ENCODE measurements at places on chromosomes 5 and 9.
A peak's percentile ranks its signal among the peaks of the same experiment; 100 is the strongest.

GRCh38 chr9:755454-756381 is 85.8 kb upstream of the DMRT1 start:
- peak; percentile 19 for DNase-seq

DNA sequence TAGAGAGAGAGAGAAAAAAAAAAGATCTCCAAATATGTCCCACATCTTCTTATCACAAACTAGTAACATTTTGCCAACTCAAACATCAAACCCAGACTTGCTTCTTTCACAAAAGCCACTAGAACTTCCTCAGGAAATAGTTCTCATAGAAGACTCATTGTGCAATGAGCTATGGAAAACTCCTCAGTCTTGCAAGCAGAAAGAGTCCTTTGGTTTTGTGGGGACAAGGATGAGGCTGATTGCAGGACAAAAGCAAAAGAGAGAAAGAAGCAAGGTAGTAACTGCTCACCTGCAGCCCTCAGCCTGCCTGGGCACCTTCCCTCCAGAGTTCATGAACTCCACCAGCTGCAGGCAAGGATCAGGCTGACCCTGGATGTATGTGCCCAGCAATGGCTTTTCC is 399.0 kb downstream of the IRX1 start:
- DNase-seq, result no peak

DNA sequence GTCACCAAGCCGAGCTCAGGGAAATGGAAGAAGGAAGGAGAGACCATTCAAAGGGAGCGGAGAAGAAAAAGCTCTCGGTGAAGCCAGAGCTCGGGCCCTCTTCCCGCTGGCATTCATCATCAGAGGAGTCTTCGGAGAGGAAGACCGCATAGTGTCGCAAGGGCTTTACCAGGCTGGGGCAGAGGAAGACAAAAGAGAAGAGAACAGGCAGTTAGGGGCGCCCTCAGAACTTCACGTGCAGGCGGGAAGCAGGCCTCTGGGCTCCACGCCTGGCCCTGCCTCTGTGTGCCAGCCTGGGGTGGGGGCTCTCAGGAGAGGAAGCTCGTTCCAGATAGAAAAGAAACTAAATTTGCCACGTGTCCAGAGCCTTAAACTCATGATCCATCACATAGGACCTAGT is 31.7 kb downstream of the CRB2 start:
- no peak for DNase-seq

- DNase-seq, result no peak
Measured at GRCh38 chr9:125233678-125234077, 7.5 kb downstream of the HSPA5 start.

DNA sequence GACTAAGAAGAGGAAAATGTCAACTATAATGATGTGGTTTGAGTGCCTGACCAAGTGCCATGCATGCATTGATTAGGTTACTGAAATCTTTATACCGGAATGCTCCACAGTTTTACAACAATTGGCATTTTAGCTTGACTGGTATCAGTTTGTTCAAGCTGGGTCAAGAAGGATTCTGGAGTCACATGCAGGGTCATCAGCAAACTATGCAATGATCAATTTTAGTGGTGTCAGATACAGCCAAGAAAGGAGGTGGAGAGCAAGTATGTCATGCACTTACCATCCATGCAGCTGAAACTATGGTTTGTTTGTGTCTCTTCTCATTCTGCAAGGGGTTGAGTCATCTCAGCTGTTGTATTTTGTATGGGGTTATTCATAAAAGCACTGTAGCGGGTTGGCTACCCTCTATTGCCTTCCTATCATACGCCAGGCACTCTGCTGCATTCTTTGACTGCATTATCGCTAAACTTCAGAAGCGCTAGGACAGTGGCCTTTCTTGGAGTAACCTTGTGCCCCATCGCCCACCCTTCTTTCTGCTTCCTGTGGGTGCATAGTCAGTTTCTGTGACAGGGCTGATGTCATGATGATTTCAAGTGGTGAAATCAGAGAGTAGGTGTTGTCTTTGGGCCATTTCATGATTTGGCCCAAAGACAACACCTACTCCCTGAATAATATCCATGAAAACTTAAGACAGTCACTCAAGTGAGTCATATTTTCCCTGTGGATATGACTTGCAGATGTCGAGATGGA is 145.4 kb downstream of the MTX3 start:
- no peak for DNase-seq

DNA sequence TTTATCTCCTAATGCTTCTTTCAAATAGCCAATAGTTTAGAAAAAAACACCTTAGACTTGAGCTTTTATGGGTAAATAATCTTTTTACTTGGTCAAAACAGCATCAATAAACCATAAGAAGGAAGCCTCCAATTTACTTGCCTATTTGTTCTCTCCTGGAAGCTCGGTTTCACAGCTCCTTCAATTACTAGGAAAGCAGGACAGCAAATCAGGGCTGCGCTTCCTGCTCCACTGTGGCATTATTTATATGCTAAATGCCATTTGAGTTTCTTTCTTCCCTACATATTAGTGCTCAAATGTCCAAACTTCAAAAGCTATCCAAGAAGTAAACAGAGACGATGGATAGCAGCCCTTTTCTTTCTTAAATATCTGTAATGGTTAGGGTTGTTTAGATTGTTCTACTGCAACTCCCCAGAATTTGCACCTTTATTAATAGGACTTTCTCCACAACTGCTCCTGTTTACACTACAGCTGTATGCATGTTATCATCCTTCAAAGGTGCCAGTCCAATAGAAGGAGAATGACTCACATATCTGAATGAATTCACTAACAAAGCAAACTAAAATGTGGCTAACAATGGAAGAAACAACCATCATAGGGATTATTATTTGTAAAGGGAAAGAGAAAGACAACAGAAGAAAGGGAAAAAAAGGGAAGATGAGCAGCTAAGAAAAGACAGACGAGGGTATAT is 58.7 kb downstream of the MED27 start:
- no peak for DNase-seq

GRCh38 chr9:92767066-92768054 is 2.7 kb upstream of the BICD2 start:
- DNase-seq, result no peak

GRCh38 chr5:100860407-100860806 is 42.7 kb downstream of the ST8SIA4 start:
- no peak for DNase-seq

DNA sequence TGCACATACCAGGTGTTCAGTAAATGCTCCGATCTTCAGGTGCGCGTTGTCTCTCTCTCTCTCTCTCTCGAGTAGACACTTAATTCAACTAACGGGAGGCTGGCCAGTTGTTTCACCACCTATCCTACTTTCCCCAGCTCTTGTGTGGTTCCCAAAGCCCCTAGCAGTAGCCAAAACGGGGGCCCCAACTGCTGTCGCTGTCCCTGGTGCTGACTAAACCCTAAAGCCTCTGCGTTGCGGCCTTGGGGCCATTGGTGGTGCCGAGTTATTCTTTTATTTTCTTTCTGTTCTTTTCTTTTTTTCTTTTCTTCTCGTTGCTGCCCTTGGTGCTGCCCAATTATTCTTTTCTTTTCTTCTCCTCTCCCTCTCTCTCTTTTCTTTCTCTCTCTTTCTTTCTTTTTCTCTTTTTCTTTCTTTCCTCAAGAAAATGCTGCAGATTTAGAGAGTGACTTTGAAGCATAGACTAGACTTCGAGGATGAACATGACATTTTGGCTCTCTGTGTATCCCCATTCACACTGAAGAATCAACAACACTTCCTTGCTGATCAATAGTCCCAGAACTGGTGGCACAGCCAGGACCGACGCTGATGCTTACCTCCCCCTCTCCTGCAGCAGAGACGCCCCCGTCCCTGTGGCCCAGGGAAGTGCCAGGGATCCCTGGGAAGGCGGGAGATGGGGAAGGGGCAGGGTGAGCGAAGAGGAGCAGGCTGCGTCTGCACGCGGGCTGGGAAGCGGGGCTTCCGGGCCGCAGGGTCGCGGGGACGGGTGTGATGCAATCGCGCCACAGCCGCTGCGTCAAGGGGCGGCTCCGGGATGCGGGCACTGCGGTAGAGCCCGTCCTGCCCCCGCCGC is at the start of gene FBLL1:
TSS of gene FBLL1 (plus strand) at position 785 of the 853 bp plus-strand sequence. CDS start 200 bp downstream, outside the sequence.
- DNase-seq, result peak; percentile 35

DNA sequence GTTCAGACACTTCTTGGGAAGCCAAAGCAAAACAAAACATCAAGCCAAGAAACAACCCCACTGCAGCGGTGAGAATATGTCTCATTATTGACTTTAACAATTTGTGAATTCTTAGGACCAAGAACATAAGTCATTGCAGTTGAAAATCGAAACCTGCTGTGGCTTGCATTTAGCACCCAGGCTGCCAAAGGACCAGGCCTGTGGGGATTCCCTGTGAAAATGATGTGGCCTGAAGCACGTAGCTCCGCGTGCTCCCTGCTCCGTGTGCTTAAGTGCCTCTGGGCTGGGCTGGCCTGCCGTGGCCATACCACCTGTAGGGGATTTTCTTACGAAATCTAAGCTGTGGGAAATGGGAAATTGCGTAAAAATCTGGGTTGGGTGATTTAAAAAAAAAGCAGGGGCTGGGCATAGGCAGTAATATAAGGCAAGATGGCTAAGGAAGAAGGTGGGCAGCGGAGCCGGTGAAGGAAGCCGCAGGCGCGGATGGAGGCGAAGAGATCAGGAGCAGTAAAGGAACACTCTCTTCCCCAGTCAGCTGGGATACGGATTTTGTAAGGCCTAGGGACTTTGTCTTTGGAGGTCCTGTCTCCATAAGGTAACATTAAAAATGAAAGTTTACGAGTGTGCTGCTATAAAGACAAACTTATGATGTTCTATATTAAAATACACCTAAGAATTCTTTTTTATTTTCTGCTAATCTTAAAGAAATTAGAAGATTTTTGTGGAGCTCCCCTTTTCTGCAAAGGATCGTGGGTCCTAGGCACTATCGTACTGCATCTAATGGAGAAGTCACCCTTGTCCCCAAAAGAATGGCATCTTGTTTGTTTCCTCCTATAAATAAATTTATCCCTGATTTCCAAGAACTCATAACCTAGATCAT is 189.6 kb upstream of the SEMA6A start:
- DNase-seq, result peak; percentile 21

- no peak for DNase-seq
Measured at GRCh38 chr5:171149333-171149732, 159.7 kb upstream of the TLX3 start.
